Activated CD8-positive, alpha-beta memory T cell treated with anti-CD3 and anti-CD28 coated beads, Interleukin-2, amount 10 ng/mL, durations not matched to agents 7 days and 5 days (primary cell): ENCODE measurements at places on chromosomes 4 and X. TPM values are rescaled to one million over a fixed set of nuclear protein-coding genes. Genes with fewer than 3 reads are reported as not detected.

DNA sequence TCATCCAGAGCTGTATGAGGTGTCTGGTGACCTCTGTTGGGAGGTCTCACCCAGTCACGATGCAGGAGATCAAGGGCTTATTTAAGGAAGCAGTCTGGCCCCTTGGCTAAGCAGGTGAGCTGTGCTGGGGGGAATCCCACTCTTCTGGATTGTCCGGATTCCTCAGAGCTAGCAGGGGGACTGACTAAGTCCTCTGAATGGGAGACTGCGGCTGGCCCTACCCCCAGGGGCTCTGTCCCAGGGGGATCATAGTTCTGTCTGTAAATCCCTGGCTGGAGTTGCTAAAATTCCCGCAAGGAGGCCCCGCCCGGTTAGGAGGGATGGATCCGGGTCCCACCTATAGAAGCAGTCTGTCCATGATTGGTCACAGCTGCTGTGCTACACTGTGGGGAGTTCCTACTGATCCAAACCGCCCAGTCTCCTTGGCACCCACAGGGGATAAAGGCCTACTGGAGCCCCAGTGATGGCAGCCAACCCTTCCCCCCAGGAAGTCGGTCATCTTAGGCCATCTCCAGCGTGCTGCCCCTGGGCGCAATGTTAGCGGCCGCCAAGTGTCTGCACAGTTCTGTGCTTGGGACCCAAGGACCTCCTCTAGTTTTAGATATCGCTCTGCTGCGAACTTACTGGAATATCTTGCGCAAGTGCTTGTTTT, 118.2 kb upstream of the KLF8 start:
- H3K4me1 ChIP-seq, result no peaks in the 10 kb centered on the region
- no peak for DNase-seq
- H3K36me3 ChIP-seq, result no peaks in the 10 kb centered on the region

GRCh38 chr4:73735231-73735630, 5.1 kb upstream of the CXCL8 start:
- H3K27me3 ChIP-seq, result peaks cover 5% of the 10 kb centered on the region
- H3K27ac ChIP-seq, result no peak overlapping the region
- H3K4me1 ChIP-seq, result peaks cover 13% of the 10 kb centered on the region
- no peaks in the 10 kb centered on the region for H3K36me3 ChIP-seq
- H3K4me3 ChIP-seq, result no peak overlapping the region

- H3K27ac ChIP-seq, result peak overlapping the region; percentile 4
- DNase-seq, result no peak
- H3K4me1 ChIP-seq, result peaks cover 41% of the 10 kb centered on the region
- H3K36me3 ChIP-seq, result peaks cover 18% of the 10 kb centered on the region
These were observed 345.4 kb upstream of the GATB start for GRCh38 chr4:152106113-152106763.

DNA sequence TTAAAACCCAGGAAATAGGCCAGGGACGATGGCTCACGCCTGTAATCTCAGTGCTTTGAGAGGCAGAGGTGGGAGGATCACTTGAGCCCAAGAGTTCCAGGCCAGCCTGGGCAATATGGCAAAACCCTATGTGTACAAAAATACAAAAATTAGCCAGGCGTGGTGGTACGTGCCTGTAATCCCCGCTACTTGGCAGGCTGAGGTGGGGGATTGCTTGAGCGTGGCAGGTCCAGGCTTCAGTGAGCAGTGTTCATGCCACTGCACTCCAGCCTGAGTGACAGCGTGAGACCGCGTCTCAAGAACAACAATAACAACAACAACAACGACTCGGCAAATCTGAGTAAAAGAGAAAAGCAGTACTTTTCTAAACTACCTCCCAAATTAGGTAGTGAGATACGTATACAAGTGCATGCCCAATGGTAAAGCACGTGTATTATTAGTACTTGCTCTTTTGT, 13.0 kb upstream of the NDUFC1 start:
- H3K36me3 ChIP-seq, result peaks cover 41% of the 10 kb centered on the region
- no peak overlapping the region for H3K4me3 ChIP-seq
- no peaks in the 10 kb centered on the region for H3K27me3 ChIP-seq
- peak overlapping the region; percentile 78 for H3K27ac ChIP-seq
- DNase-seq, result no peak

- H3K36me3 ChIP-seq, result peaks cover 1% of the 10 kb centered on the region
- H3K4me1 ChIP-seq, result peaks cover 9% of the 10 kb centered on the region
- H3K4me3 ChIP-seq, result no peak overlapping the region
- H3K27ac ChIP-seq, result no peak overlapping the region
These were observed 78.5 kb downstream of the MID1IP1 start for GRCh38 chrX:38879631-38880220.

GRCh38 chrX:2794336-2794735, 34.4 kb upstream of the GYG2 start:
- no peaks in the 10 kb centered on the region for H3K27me3 ChIP-seq
- DNase-seq, result no peak
- no peak overlapping the region for H3K27ac ChIP-seq
- no peak overlapping the region for H3K4me3 ChIP-seq
- no peaks in the 10 kb centered on the region for H3K36me3 ChIP-seq
- H3K4me1 ChIP-seq, result no peaks in the 10 kb centered on the region

GRCh38 chrX:152989292-152989658, 4.6 kb downstream of the PNMA5 start:
- peak overlapping the region; percentile 66 for H3K27ac ChIP-seq
- H3K4me3 ChIP-seq, result peak overlapping the region; percentile 50
- no peaks in the 10 kb centered on the region for H3K27me3 ChIP-seq
- peaks cover 33% of the 10 kb centered on the region for H3K4me1 ChIP-seq
- no peaks in the 10 kb centered on the region for H3K36me3 ChIP-seq

DNA sequence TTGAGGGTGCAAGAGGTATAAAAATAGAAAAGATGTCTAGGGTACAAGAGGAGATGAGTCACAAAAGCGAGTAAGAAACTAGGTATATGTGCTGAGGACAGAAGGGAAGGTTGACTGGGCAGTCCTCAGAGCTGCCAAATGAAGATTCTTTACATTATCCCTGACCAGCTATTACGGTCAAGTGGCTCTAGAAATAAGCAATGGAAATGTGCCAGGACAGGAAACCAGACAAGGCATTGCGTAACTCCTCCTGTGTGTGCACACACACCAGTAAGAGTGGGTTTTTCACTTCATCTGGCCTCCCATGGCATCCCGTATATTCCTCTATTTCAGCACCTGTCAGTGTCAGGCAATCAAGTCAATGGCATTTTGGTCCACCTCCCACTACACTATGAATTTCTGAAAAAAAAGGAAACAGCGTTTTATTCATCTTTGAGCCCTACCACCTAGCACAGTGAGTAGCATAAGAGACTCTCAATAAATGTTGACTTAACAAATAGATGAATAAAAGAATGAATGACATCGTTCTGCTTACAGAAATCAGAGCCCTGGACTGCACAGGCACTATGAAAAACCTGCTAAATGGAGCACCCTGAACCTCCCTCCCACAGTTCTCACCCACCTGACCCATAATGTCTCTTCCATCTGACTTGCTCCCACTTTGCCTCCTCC, 62.6 kb upstream of the KLF3 start:
- peaks cover 19% of the 10 kb centered on the region for H3K4me1 ChIP-seq
- H3K27ac ChIP-seq, result no peak overlapping the region
- no peak for DNase-seq
- H3K27me3 ChIP-seq, result no peaks in the 10 kb centered on the region

DNA sequence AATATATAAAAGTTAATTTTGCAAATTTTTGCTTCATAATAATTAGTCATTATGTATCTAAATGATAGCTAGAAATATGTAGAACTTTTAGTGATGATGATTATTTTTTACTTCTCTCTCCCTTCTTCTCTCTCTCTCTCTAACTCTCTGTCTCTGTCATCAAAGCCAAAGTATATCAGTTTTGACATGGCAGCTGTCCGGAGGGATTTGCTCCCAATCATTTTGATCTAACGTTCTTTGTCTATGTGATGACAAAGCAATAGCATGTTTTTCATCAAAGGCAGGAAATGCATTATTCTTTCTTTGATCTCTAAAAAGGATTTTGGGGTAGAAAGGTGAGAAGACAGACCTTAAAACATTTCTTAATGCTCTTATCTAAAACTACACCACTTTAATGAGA, 402.1 kb downstream of the PDGFC start:
- DNase-seq, result no peak
- H3K36me3 ChIP-seq, result no peaks in the 10 kb centered on the region
- H3K27me3 ChIP-seq, result no peaks in the 10 kb centered on the region
- no peak overlapping the region for H3K27ac ChIP-seq
- H3K4me3 ChIP-seq, result no peak overlapping the region
- no peaks in the 10 kb centered on the region for H3K4me1 ChIP-seq

DNA sequence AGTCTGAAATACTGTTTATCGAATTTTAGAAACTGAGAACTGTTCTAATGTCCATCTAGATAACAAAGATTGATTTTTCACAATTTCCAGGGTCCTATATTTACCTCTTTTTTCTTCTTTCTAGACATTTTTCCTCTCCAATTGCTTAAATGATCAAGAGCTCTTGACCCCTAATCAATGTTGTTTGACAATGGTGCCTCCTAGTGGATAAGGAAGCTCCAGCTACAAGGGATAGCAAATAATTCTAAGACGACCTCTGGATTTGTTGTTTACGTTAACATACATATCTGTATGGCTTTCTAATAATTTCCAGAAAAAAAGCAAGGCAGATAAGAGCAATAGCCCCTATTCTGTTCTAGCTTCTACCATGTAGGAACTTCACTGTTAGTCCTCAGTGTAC, 35.8 kb downstream of the GPR82 start:
- peaks cover 2% of the 10 kb centered on the region for H3K4me1 ChIP-seq
- H3K4me3 ChIP-seq, result no peak overlapping the region
- H3K27me3 ChIP-seq, result no peaks in the 10 kb centered on the region
- no peak overlapping the region for H3K27ac ChIP-seq
- no peak for DNase-seq
- H3K36me3 ChIP-seq, result no peaks in the 10 kb centered on the region

GRCh38 chrX:29724316-29724715, 491.0 kb upstream of the MAGEB2 start:
- no peak overlapping the region for H3K4me3 ChIP-seq
- H3K27ac ChIP-seq, result no peak overlapping the region
- DNase-seq, result no peak
- no peaks in the 10 kb centered on the region for H3K36me3 ChIP-seq

DNA sequence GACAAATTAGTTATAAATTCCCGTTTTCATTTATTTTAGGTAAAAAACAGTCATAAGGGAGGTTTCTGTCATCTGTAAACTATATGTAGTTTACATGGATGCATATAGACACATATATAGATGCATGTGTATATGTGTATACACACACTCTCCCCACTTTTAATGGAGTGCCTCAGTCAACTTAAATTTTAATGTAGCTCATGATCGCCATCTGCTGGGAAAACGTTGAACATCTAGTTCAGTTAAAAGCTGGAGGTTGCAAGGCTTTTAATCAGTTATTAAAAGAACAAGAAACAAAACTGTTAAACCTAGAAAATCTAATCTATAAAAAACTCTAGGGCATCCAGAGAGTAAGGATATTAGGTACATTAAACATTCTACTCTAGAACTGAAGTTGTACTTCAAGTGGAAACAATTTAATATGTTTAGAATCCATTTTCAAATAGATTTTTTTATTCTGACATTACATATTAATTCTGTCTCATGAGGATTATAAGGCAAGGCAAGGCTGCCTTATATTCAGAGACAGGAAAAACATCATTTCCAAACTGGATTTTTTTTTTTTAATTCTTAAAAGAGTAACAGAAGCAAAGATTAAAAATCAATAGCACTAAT, 122.6 kb downstream of the SHISA3 start:
- H3K4me1 ChIP-seq, result no peaks in the 10 kb centered on the region
- peak; percentile 53 for DNase-seq
- H3K4me3 ChIP-seq, result no peak overlapping the region
- no peaks in the 10 kb centered on the region for H3K27me3 ChIP-seq
- H3K27ac ChIP-seq, result no peak overlapping the region
- H3K36me3 ChIP-seq, result peaks cover 4% of the 10 kb centered on the region

GRCh38 chr4:78689700-78690323, 86.3 kb upstream of the BMP2K start:
- H3K27ac ChIP-seq, result no peak overlapping the region
- H3K27me3 ChIP-seq, result peaks cover 21% of the 10 kb centered on the region
- H3K36me3 ChIP-seq, result no peaks in the 10 kb centered on the region
- peaks cover 1% of the 10 kb centered on the region for H3K4me1 ChIP-seq
- no peak for DNase-seq

GRCh38 chr4:137998666-137999429, 243.3 kb downstream of the SLC7A11 start:
- no peaks in the 10 kb centered on the region for H3K27me3 ChIP-seq
- H3K4me3 ChIP-seq, result no peak overlapping the region
- no peaks in the 10 kb centered on the region for H3K36me3 ChIP-seq
- no peak for DNase-seq

GRCh38 chr4:46404981-46405380, 15.1 kb upstream of the GABRA2 start:
- no peaks in the 10 kb centered on the region for H3K27me3 ChIP-seq
- H3K27ac ChIP-seq, result no peak overlapping the region
- no peaks in the 10 kb centered on the region for H3K36me3 ChIP-seq
- DNase-seq, result no peak

DNA sequence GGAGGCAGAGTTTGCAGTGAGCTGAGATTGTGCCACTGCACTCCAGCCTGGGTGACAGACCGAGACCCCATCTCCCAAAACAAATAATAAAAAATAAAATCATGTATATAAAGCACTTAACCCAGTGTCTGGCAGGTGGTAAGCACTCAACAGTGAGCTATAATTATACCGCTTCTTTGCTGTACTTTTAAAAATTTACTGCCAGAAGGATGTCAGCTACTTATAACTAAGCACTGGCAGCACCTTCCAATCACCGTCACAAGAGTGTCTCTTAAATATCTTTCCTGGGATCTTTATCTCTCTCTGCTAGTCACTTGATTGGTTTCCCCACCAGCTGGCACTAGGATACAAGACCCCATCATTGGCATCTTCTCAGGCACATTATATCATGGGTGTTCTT, 53.9 kb upstream of the DAPP1 start:
- H3K27ac ChIP-seq, result no peak overlapping the region
- H3K36me3 ChIP-seq, result no peaks in the 10 kb centered on the region
- no peak overlapping the region for H3K4me3 ChIP-seq
- H3K4me1 ChIP-seq, result peaks cover 6% of the 10 kb centered on the region
- no peak for DNase-seq
- H3K27me3 ChIP-seq, result peaks cover 14% of the 10 kb centered on the region

- H3K27ac ChIP-seq, result no peak overlapping the region
- DNase-seq, result no peak
- H3K27me3 ChIP-seq, result peaks cover 6% of the 10 kb centered on the region
- H3K4me3 ChIP-seq, result no peak overlapping the region
- H3K4me1 ChIP-seq, result no peaks in the 10 kb centered on the region
These were observed 22.2 kb upstream of the INTS6L start for GRCh38 chrX:135498236-135498635.

- no peak overlapping the region for H3K4me3 ChIP-seq
- no peak overlapping the region for H3K27ac ChIP-seq
- H3K27me3 ChIP-seq, result peaks cover 44% of the 10 kb centered on the region
These were observed 91.5 kb downstream of the GEMIN8 start for GRCh38 chrX:13938051-13938828.

- H3K4me3 ChIP-seq, result no peak overlapping the region
- H3K4me1 ChIP-seq, result no peaks in the 10 kb centered on the region
- no peak for DNase-seq
- no peaks in the 10 kb centered on the region for H3K27me3 ChIP-seq
- H3K36me3 ChIP-seq, result no peaks in the 10 kb centered on the region
These were observed 439.8 kb upstream of the NR3C2 start for GRCh38 chr4:148881860-148882643.

Gene CENPVL3
- not detected for total RNA-seq

Gene NLGN3
- total RNA-seq, result 0.87 TPM

Gene SERTM2
- total RNA-seq, result not detected

Gene GPC4
- total RNA-seq, result not detected

Gene PNMA5
- total RNA-seq, result not detected

Gene IQCM
- total RNA-seq, result not detected
